ENCODE measurements at places on chromosomes 2 and 18. TPM values are rescaled to one million over a fixed set of nuclear protein-coding genes. Genes with fewer than 3 reads are reported as not detected.

Gene L3MBTL4
- 0.18 TPM for total RNA-seq

Gene POTEC
- total RNA-seq = not detected

DNA sequence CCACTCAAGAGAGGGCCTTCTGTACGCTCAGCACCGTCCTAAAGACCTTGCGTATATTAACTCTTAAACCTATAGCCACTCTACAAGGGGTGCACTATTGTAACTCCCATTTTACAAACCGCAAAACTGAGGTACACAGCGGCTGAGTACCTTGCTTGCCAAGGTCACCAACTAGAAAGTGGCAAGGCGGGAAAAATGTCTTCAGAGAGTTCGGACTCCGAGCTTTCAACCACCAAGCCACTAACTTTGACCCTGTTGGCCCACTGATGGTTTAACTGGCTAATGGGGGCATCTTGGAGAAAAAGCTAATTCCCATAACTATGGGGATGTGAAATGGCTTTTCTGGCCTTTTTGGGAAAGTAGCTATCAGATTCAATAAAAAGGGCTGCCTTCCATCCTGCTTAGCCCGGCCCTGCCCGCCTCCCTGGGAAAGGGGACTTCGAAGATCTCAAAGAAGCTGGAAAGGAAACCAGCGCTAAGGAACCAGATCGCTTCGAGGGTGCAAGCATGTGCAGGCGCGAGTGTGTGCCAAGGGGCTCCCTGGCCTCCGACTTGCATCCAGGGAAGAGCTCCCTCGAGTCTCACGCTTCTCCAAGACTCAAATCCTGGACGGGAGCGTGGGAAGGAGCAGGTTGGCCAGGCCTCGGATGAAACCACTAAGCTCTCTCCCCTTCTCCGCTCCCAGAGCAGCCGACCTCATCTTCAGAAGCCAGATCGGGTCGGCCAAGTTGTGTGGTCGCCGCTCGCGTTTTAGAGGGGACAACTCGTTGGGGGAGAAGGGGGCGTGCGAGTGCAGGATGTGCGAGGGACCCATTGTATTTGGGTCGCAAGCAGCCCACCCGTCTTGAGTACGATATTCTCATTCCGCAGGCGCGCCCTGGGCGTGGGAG is 2.2 kb upstream of the SP5 start:
- DNase-seq = no peak

GRCh38 chr2:81991282-81991681 is 1686.7 kb upstream of the LRRTM1 start:
- no peak for DNase-seq

GRCh38 chr18:48142994-48143393 is 212.5 kb upstream of the SMAD2 start:
- DNase-seq = no peak

- DNase-seq = no peak
Measured at GRCh38 chr18:45510656-45511055, 104.6 kb upstream of the SLC14A2 start.

GRCh38 chr2:229314117-229314516 is 43.0 kb upstream of the PID1 start:
- DNase-seq = no peak

GRCh38 chr2:217552081-217552480 is 450.7 kb downstream of the TNS1 start:
- DNase-seq = no peak

DNA sequence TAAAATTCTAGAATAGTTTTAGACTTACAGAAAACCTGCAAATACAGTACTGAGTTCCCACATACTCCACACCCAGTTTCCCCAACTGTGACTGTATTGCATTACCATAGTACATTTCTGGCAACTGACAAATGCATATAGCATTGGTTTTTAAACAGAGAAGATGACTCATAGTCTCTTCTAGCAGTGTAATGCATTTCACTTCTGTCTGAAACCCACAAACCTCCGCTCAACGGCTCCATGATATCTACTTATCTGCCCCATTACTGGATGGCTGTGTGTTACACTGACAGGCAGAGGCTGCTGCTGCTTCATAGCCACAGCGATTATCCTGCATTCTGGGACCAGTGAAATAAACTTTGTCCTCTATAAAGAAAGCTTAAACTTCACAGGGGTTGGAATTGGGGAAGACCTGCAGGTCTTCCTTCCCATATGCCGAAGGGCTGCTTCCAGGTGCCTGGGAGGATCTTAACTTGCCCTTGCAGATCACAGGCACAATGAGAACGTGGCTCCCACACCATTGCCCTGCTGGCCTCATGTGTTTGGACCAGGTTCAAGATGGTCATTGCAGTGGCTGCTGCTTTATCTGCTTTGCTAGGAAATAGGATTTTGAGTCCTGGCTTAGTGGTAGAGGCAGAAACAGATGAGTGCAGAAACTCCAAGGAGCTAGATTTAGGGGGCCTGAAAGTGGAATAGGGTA is 742.6 kb upstream of the HS6ST1 start:
- no peak for DNase-seq

Gene IL1F10
- not detected for total RNA-seq

- no peak for DNase-seq
Measured at GRCh38 chr2:43125090-43125998, 101.1 kb downstream of the ZFP36L2 start.

DNA sequence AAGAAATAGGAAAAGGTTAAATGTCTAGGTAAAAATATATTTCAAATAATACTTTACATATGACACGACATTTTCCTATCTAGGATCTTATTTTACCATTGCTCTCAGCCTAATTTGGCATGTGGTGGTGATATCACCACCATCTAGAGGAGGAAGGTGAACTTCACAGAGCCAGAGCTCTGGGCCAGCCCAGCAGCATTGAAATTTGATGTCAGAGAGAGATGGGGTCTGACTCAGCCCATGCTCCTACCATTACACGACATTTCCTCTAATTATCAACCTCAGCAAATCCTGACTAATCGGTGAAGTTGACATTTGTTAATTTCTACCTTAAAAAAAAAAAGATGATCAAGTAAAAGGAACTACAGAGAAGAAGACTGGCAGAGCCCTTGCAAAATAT is 42.3 kb downstream of the LRRTM4 start:
- DNase-seq = no peak

DNA sequence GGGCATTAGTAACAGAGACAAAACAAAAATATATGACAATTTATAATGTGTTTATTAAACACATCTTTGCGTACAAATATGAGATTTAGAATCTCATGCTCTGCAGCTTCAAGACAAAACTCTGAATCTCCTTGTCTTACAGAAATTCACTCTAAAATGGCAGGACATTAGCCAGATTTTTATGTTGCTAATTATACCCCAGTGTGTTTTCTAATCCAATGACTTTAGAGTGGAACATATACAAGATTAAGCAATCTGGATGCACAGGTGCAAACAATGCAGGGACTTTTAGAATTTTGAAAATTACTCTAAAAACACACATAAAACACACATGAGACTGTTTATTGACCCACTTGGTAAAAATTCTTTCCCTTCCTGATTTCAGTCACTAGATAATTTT is 85.9 kb downstream of the CALCRL start:
- no peak for DNase-seq

- no peak for DNase-seq
Measured at GRCh38 chr2:110881908-110882307, 149.5 kb downstream of the ACOXL start.

DNA sequence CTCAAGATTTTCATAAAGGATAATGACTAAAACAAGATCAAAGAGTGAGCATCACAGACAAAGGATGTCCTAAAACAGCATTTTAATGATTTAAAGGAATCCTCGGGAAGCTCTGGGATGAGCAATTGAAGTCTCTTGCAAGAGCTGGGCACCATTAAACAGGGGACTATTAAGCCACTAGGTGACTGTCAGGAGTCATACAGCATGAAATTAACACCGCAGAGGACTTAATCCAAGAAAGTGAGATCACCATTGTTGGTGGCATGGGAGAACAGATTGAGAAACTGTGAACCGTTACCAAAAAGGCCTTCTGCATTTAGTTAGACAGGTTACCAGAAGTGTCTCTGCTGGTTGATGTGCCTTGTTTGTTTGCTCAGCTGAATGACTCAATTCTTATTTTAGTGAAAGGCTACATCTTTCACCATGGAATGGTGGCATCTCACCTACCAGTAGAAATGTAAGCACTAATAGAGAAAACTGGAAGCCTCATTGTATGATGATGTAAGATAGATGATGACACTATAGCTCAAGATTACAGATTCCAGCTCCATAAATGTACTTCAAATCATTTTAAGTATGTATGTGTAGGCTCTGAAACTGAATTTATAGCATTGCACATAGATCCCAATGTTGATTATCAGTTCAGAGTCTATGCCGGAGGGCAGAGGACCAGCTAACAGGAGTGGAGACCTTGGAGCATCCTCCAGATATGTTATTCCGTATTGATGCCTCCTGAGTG is 427.6 kb downstream of the SUCLG1 start:
- DNase-seq = no peak

Gene CD8B2
- not detected for total RNA-seq

GRCh38 chr2:112793449-112793978 is 9.2 kb upstream of the IL1A start:
- DNase-seq = no peak

- DNase-seq = no peak
Measured at GRCh38 chr18:59428018-59428417, 69.0 kb upstream of the LMAN1 start.

DNA sequence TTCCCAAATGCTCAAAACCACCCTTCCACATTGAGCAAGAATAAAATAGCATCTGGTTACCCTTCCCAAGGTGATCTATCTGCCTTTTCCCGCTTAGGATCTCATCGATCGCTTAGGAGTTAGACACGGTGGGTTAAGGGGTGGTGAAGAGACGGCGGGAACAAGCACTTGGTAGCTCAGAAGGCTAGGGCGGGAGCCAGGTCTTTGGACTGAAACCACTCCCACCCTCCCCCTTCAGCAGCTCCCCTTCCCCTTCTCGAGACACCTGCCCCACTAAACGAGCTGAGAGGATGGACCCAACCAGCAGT is 513 bp downstream of the THOC1 start:
- DNase-seq = no peak

Gene RMND5A
- 42.3 TPM for total RNA-seq

GRCh38 chr18:22272242-22272641 is 102.9 kb downstream of the GATA6 start:
- DNase-seq = no peak

Gene C1D
- 17.0 TPM for total RNA-seq

DNA sequence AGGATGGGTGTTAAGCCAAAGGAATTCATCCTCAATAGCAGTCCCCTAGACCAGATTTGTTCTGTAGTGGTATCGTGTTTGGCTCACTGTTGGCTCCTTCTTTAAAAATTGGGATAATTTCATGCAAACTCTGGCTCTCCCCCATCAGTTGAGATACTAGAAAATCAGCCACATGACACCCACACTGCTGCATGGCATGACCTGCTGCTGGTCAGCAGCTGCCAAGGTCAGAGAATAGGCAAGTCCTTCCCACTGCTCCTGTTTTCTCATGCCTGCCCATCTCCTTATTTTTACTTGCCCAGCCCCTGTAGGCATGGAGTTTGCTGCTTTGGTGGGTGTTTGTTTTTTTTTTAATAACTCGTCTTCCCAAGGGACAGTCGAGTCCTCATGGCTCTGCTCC is 1.0 kb upstream of the SNRNP200 start:
- DNase-seq = no peak

Gene AQP4
- total RNA-seq = not detected
